ENCODE measurements at places on chromosomes 7 and 10.
A peak's percentile ranks its signal among the peaks of the same experiment; 100 is the strongest.

DNA sequence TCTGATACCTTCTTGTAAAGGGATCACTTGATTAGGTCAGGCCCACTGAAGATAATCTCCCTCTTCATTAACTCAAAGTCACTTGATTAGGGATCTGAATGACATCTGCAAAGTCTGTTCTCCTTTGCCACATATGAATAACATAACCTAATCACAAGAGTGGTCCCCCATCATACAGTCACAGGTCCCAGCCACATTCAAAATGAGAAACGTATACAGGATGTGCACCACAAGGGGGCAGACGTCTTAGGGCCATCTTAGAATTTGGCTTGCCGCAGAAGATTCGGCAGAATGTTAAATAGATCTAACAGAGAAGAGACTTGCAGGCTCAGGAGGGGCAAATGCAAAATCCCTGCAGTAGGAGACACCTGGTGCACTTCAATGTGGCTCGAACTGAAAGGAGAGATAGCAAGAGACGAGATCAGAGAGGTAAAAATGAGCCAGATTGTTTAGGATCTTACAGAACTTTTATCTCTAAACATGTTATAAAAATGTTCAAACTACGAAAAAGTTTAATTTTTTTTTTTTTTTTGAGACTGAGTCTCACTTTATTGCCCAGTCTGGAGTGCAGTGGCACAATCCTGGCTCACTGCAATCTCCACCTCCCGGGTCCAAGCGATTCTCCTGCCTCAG, 10.4 kb upstream of the SMC3 start:
- DNase-seq = no peak

DNA sequence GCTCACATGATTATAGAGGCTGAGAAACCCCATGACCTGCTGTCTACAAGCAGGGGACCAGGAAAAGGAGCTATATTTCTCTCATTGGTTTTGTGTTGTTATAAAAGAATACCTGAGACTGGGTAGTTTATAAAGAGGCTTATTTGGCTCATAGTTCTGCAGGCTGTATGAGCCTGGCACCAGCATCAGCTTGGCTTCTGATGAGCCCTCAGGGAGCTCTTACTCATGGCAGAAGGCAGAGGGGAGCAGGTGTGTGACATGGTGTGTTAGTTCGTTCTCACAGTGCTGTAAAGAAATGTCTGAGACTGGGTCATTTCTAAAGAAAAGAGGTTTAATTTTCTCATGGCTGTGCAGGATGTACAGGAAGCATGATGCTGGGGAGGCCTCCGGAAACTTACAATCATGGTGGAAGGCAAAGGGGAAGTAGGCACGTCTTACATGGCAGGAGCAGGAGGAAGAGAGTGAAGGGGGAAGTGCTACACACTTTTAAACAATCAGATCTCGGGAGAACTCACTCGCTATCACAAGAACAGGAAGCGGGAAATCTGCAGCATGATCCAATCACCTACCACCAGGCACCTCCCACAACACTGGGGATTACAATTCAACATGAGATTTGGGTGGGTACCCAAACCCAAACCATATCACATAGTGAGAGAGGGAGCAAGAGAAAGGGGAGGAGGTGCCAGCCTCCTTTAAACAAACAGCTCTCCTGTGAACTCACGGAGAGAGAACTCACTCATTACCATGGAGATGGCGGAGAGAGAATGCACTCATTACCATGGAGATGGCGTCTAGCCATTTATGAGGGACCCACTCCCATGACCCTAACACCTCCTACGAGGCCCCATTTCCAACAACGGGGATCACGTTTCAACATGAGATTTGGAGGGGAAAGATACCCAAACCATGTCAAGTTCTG, 133.4 kb downstream of the JCAD start:
- DNase-seq = no peak

DNA sequence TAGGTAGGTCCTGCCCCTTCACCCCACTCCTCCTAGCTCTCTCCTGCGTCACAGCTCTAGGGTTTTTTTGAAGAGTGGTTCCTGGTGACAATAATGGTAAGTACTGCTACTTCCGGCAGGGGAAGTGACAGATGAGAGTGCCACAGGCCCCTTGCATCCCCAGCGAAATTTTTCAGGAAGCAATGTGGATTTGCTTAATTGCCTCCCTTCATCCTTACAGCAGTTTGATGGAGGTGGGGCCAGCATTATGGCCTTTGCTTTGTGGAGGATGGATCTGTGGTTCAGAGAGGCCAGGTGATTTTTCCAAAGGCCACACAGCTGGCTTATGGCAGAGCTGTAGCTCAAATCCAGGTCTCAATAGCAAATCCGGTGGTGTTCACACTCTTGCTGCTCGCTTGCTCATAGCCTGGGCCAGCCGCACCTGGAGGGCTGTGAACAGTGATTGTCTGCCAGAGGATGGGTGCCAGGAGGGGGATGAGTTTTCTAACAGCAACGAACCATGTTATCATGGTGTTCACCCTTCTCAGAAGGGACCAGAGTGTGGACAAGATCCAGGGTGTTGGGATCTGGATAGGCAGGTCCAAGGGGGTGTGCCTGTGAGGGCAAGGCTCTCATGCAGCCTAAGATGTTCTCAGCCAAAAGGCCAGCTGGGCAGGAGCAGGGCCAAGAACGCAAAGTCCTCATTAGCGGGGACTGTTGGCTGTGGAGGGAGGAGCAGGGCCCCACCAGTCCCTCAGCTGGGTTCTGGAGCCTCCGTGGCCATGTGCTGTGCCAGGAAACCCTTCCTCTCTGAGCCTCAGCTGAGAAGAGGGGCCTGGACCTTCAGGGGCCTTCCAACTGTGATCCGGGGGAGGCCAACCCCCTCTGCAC, 89.0 kb downstream of the EMX2 start:
- DNase-seq = no peak

DNA sequence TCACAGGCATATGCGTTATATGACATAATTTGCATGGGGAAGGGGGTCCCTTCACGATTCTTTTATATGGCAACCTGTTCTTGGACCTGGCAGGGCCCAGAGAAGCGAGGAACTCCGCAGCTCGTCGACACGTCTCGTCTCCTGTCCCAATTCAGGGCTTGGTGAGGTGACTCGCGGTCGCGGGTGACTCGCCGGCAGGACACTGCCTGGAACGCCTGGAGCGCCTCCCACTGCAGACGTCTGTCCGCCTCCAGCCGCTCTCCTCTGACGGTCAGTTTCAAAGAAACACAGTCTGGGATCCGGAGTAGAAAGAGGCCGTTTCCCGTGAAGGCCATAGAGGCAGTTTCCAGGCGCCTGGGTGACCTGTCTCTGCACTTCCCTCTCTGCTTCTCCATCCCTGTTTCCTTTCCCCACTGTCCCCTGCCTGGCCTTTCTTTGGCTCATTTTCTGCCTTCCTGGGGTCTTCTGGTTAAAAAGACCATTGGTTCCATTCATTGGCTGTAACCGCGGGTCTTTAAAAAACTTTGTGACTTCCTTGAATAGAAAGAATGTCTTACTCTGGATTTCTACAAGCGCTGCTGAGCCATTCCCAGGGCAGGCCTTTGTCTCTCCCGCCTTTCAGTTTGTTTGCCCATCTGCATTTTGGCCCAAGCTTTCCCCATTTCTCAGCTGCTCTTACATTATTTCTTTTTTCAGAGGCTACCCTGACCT, 1.2 kb downstream of the UPP1 start:
- DNase-seq = no peak

DNA sequence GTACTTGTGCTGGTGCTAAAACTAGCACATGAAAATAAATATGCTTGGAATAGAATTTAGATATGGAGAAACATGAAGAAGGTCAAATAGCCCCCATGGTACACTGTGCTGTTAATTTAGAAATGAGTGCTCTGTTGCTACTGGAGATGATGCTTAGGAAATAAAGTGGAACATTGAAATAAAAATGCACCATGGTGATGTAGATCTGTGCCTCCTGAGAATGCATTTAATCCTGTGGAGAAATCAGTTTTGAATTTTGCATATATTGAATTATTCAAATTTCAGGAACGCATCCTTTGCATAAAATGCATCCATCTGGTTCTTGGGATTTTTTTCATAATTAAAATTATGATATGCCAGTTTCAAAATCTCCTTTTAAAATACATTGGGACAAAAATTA, 44.5 kb downstream of the PLEKHA8 start:
- DNase-seq = no peak

GRCh38 chr10:111481261-111481826, 404.5 kb downstream of the ADRA2A start:
- no peak for DNase-seq

DNA sequence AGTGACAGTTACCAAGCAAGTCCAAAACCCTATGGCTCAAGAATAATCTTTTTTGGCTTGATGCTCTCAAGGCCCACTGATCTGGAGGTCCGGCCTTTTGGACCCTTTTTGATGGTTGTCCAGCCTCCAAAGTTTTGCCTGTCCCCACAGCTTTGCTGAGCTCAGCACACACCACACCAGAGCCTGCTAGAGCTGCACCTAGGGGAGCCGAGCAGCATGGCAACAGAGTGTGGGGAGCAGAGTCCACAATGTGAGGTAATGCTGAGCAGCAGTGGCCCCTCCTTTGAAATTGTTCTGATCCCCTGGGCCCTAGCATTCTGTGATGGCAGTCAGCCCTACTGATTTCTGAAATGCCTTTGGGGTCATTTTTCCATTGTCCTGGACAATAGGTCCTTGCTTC, 9.3 kb downstream of the GIMAP7 start:
- DNase-seq = no peak

GRCh38 chr10:30581779-30582380, 47.7 kb downstream of the LYZL2 start:
- DNase-seq = peak; percentile 20

GRCh38 chr10:13158401-13158800, 3.0 kb upstream of the MCM10 start:
- no peak for DNase-seq

GRCh38 chr7:7498856-7499255, 36.8 kb downstream of the COL28A1 start:
- DNase-seq = no peak

GRCh38 chr7:155860840-155861479, 48.7 kb upstream of the SHH start:
- no peak for DNase-seq

GRCh38 chr10:102863660-102864059, 5.6 kb upstream of the AS3MT start:
- DNase-seq = no peak

GRCh38 chr10:77715088-77715487, 77.5 kb upstream of the KCNMA1 start:
- no peak for DNase-seq

- no peak for DNase-seq
Observed at GRCh38 chr10:70779511-70780369, 5.4 kb downstream of the TBATA start.

- DNase-seq = no peak
Observed at GRCh38 chr10:97109547-97109946, 76.2 kb downstream of the SLIT1 start.

- no peak for DNase-seq
Observed at GRCh38 chr7:87107949-87108776, 44.1 kb upstream of the DMTF1 start.

DNA sequence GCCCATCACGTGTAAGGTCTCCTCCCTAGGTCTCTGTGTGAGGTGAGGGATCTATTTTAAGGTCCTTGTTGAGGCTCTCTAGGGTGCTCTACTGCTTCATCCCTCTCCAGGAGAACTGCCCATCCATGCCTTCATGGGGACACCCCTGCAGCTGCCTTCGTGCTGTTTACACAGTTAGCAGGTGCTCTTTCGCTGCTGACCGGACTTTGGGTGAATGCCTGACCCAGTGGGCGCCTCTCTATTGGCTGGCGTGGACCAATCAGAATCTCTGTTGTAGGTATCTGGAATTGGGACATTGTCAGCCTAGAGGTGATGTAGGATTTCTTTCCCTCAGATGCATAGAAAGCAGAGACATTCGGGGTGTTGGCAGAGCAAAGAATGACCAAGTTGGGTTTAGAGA, 38.7 kb upstream of the HMX3 start:
- no peak for DNase-seq

DNA sequence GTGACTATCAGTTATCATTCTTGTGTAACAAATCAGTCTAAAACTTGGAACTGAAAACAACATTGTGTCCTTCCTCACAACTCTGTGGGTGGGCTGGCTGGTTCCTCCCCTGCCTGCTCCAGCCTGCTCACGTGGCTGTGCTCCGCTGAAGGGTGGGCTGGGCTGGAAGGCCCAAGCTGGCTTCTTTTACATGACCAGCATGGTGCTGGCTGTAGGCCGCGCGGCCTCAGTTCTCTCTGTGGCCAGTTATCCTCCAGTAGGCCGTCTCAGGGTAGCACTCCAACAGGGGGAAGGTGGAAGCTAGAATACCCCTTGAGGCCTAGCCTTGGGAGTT, 11.3 kb downstream of the ADAMTS14 start:
- DNase-seq = no peak

DNA sequence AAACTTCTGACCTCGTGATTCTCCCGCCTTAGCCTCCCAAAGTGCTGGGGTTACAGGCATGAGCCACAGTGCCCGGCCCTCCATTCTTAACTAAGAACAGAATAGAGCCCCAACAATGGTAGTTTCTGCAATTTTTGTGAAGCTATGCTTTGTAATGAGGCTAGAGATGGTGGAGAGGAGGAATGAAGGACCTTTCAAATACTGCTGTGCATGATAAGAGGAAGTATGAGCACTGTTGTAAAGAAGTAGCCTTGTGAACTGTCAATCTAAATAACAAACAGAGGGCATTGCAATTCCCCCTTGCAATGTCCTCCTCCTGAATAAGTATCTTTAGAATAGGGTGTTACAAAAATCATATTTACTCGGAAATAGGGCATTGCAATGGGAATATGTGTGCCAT, 70.2 kb downstream of the EVX1 start:
- DNase-seq = no peak

DNA sequence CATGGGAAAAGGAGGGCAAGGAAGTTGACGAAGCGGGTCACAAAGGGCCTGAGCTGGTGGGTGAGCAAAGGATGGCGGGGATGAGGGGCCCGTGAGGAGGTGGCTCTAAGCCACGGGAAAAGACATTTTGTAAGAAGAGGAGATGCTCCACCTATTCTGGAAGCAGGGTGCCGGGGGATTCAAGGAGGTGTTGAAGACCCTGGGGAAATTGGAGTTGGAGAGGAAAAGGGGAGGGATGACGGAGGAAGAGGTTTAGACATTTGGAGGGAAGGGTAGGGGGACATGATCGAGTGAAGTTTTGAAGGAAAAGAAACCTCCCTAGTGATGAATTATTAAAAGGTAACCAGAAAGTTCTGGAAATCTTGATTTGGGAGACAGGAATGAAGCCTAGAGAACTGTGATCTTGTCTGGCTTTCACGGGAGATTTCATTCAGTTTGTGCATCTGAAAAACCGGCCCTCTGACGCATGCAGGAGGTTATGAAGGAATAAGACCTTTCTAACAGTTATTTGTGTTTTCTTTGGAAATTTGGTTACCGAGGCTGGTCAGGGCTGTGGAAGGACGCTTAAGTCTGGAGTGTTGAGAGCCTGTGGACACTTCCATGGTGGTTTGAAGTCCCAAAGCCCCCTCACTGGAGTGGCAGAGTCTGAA, 1.4 kb downstream of the SMO start:
- no peak for DNase-seq

DNA sequence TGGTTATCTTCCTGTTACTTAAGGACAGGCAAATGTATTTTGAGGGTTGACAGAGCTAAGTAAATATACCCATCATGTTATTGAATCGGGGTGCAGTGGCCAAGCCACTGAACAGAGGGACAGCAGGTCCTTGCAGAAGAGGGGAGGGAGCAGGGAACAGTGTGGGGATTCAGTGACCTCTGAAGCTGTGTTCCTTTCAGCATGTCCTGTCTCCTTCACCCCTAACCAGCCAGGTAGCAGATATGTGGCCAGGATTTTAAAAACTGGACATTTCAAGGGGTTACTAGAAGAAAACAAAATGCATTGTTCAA, 12.7 kb downstream of the ANK3 start:
- DNase-seq = no peak

All from pulmonary artery endothelial cell (primary cell).